ENCODE measurements at places on chromosomes 5 and 9.

DNA sequence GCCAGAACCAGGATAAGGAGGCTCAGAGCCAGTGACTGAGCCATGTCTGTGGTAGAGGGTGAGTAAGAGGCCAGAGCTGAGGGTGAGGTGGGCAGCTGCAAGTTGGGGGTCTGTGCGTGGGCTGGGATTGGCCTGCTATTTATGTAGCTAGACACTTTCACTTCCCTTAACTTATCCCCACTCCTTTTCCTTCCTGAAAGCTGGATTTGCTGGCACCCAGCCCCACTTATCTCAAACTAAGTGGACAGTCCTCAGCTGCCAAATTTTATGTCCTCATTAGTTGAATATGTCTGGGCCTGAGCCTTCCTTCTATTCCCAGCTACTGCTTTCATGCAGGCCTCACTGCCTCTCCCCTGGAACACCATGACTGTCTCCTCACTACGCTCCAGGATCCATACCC, at the start of gene CCL21:
TSS of gene CCL21 (minus strand) at position 114 of the 400 bp plus-strand sequence. CDS start at position 44, 70 bp downstream.
- DNase-seq = peak; percentile 86

DNA sequence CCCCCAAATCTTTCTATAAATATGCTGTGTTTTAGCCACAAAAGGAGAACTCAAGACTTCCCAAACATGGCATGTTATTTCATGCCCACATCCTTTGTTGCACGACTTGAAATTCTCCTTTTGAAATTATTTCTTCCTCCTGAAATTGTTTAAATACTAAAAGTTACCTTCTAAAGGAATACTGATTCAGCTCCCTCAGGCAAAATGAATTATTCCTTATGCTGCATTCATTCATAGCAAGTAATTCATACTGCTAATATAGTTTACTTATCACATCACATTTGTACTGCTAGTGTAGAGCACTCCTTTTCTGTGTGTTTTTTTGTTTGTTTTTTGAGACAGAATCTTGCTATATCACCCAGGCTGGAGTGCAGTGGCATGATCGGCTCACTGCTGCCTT, 45.7 kb downstream of the BHMT start:
- DNase-seq = no peak

DNA sequence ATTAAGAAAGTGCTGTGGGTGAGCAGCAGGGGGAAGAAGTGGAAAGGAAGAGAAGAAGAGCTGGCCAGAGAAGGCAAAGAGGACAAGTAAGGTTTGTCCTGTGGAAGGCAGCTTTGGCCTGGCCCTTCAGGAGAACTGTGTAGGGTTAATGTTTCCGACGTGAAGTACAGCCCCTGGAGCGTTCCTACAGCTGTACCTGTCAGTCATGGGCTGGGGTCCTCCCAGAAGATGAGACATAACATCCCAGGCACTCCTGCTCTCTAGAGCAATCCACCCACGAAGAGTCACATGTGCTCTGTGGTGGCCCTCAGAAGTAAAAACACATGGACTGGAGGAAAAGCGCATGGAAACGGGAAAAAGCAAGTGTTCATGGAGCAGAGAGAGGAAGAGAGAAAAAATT, 237.4 kb downstream of the CAAP1 start:
- no peak for DNase-seq

DNA sequence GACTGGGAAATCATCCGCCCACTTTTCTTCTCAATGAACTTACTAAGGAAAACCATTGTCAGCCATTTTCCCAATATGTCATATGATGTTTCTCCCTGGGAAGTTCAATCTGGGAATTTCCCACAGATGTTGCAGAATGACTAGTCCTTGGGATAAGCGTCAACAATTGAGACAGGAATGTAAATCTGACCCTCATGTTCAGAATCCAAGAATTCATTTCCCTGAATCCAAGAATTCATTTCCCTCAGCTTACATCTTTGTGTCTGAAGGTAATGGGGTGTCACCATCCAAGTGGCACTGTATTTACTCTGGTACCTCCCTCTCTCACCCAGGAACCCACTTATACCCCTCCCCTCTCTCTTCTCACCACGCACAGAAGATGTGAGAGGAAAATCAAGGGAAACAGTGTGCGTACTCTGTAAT, 7.4 kb downstream of the KLF9 start:
- no peak for DNase-seq

- DNase-seq = no peak
These were observed 37.1 kb upstream of the PRUNE2 start for GRCh38 chr9:76943054-76943453.

GRCh38 chr9:129624947-129625346, 1.0 kb upstream of the NTMT1 start:
- DNase-seq = no peak

DNA sequence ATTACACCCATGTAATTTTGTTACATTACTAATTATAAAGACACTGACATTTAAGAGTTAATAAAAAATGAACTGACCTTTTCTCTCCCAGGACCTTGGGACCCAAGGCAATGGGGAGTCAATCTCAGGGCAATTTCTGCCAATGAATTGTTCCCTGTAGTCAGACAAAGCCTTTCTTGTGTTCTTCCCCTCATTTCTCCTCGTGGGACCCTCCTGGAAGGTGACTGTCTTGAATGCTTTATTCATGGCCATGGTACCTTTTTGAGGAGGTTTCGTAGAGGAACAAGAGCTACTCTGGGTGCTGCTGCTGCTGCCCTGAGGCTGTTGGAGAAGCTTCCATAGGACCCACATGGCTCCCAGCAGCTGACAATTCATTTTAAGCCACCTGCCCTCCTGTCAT, 190.3 kb downstream of the SNX18 start:
- no peak for DNase-seq

GRCh38 chr9:99056886-99057664, 47.8 kb upstream of the TGFBR1 start:
- DNase-seq = no peak

DNA sequence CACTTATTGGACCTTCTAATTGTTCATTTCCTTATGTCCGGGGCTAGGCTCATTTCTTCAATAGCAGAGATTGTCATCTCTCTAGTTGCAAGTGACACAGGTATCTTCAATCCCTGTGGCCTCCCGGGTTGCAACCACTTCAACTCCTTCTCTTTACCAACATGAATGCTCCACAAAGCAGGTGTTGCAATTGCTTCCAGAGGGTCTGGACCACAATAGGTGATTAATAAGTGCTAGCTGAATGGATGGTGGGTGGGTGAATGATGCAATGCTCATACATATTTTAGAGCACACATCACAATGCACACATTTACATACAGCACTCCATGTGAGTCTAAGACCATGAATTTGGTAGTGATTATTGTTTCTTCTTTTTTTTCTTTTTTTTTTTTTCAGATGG, 2.6 kb downstream of the CEMIP2 start:
- DNase-seq = no peak

Measured in cardiac septum (tissue), 1 donor.